ENCODE measurements at places on chromosomes 1 and 21.

DNA sequence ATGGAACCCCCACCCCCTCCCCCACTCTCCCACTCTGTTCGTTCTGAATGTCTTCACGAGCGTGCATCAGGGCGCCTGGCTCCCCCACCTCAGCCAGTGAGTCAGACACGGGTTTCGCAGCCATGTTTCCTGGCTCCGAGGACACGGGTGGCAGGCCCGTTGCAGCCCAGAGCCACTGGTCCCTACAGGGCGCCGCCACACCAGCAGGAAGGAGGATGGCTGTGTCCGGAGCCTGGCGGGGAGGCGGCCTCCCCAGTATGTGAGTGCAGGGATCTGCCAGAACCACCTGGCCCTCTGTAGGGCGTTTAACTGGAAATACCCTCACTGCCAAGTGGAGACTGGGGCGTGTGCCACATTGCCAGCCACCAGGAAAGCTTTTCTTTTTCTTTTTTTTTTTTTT is 18.5 kb downstream of the CSTB start:
- no peak for DNase-seq

DNA sequence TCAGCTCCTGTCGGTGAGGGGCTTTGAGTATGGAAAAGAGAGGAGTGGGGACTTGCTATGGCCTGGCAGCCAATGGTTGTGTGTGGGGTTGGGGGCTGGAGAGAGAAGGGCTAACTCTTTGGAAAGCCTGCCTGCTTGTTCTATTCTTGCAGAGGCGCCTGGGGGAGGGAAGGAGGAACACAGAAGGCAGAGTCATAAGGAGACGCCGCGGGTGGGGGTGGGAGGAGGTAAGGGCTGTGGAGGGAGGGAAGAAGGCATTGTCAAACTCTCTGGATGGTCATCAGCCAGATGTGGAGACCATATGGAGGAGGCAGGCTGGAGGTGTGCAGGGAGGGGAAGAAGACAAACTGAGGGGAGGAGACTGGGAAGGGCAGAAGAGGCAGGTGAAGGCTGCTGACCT is 70.0 kb downstream of the PLXNA2 start:
- no peak for DNase-seq

- no peak for DNase-seq
Observed at GRCh38 chr1:10160173-10160572, 50.2 kb upstream of the KIF1B start.

DNA sequence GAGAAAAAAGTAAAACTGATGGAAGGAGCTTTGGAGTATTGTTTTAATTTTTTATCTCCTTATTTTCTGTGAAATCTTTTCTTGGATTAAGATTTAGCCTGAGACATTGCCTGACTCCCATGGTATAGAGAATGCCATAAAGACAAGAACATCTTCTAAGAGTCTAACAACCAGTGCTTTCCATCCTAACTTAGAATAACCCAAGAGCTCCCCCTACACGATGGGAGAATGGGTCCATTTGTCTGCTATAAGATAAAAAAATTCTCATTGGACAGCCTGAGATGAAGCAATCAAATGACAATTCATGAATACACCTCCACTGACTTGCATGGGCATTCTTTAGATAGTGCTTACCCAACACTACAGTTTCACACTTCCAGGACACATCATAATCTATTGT is 478.1 kb downstream of the TTLL7 start:
- no peak for DNase-seq

DNA sequence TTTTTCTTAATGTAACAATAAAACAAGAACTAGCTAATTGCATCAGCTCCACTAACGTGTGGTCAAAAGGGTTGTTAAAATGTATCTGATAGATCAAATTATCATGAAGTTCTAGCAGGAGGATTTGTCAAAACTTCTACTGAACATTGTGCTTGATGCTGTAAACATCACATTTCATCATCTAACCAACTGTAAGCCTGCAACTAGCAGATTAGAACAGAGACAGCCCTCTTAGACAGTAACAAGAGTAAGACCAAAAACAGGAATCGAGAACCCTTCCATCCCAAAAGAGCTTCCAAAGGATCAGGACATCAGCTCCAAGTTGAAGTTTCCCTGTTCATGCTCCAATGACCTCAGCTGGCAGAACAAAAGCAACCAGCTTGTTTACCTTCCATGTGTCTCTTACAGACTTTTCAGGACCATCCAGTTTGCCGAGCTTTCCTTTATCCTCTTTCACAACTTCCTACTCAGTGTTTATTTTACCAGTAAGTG is 44.6 kb downstream of the NIBAN1 start:
- DNase-seq, result no peak

Measured in CD4-positive, alpha-beta T cell treated with Interleukin-21 for 1 hour (primary cell).